ENCODE measurements at places on chromosomes 4 and X.
A peak's percentile ranks its signal among the peaks of the same experiment; 100 is the strongest.

- no peak for DNase-seq
Observed at GRCh38 chr4:19177616-19178015, 1074.1 kb upstream of the SLIT2 start.

DNA sequence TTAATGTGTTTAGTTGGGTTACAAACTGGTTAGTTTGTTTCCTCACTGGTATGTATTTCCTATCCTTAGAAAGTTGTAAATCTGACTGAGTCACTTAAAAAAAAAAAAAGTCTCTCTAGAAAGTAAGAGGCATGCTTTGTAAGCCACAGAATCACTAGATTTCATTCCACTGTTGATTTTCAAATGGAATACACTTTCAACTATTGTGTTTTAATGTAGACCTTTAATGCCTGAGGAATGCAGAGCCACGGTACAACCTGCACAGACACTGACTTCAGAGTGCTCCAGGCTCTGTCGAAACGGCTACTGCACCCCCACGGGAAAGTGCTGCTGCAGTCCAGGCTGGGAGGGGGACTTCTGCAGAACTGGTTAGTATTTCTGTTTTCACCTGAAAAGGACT lies 88.6 kb downstream of the HHIP start:
- DNase-seq = no peak

DNA sequence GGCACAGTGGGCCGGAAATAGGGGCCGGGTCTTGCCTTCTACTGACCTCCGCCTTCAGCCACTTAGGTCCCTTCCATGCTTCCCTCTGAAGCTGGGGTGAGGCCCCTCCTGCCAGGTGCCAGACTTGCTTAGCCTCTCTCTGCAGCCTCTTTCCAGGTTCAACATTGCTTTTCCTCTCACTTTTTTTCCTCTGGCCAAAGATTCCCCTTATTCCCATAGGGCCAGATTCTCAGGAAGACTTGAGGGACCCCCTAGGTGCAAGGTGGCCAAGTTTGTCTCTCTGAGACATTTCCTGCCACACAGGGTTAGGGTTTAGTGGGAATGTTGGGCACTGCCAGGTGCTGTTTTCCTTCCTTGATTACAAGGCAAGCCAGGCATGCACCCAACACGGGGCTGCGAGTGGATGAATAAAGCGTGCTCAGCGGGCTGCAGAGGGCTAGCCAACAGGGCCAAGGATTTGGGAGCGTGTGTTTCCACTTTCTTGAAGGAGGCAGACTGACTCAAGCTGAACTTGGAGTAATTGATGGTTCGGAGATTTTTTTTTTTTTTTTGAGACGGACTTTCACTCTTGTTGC lies 7.6 kb upstream of the GJB1 start:
- no peak for DNase-seq

GRCh38 chr4:182604953-182605352 lies 312.2 kb downstream of the DCTD start:
- DNase-seq = no peak

DNA sequence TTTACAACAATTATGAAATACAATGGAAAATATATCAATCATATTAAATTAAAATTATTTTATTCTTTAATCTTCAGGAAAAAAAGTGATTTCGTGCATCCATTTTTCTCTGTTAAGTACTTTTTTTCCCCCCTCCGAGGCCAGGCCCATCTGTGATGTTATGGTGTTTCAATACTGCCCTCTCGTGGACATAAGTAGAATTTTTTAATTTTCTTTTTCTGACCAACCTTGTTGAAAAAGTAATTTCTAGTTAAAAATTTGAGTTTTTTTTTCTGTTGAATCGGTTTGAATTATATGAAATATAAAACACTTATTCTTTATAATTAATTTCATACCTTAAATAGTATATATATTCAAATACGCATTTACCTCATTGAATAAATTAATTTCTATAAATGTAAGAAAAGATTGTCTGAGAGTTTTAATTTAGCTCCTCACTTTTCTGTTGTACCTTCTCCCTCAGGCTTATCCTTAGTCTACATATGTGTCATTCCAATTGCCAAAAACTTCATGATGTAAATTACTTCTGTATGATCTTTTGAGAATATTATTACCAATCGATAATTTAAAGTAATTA lies 175.8 kb upstream of the TECRL start:
- DNase-seq = no peak

- no peak for DNase-seq
Observed at GRCh38 chrX:65528293-65528692, 6.3 kb downstream of the LAS1L start.

- DNase-seq = no peak
Observed at GRCh38 chrX:131895807-131896206, 127.3 kb upstream of the STK26 start.

DNA sequence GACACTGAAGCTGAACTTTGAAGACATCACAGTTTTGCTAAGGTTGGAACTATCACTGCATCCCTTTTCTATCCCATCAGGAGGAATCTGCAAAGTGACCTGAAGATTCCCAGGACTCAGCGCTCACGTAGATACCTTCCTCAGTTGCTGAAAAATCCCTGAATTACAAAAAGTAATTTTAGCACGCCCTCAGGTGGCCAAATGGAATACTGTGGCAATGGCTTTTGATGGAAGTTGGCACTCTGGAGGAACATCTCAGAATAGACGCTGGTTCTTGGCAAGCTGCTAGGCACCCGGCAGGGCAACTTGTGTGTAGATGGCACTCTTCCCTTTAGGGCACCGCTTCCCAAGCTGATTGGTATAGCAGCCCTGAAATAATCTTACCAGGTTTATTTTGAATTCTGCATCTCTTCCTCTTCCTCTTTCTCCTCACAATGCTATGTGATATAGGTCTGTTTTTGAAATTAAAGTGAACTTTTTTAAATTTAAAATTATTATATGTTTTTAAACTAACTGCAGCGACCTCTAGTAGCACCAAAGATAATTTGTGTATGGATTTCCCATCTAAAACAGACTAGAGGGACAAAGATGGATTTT lies 16.3 kb upstream of the ESX1 start:
- DNase-seq = no peak

DNA sequence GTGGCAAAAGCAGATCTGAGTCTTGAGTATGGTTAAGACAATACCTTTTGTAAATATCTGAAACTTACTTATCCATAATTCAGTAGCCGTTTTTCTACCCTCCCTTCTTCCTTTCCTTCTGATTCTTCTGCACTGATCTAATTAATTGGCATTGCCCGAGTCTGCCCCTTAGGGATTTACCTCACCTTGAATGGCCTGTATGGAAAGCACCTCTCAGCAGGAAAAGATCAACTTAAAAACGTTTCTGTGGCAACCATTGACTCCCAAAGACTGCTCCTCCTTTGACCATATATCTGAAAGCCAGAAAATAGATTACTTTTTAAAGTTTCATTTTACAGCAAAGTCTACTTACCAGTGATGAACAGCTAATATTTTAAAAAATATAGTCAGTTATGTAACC lies 496.5 kb upstream of the LCORL start:
- DNase-seq = no peak

GRCh38 chrX:389021-389441 lies 2.3 kb upstream of the PPP2R3B start:
- DNase-seq = no peak

GRCh38 chr4:113943863-113944262 lies 35.6 kb downstream of the ARSJ start:
- DNase-seq = no peak

- no peak for DNase-seq
Observed at GRCh38 chr4:23970201-23970850, 80.5 kb upstream of the PPARGC1A start.

- no peak for DNase-seq
Observed at GRCh38 chrX:38662640-38663039, 101.3 kb downstream of the TSPAN7 start.

DNA sequence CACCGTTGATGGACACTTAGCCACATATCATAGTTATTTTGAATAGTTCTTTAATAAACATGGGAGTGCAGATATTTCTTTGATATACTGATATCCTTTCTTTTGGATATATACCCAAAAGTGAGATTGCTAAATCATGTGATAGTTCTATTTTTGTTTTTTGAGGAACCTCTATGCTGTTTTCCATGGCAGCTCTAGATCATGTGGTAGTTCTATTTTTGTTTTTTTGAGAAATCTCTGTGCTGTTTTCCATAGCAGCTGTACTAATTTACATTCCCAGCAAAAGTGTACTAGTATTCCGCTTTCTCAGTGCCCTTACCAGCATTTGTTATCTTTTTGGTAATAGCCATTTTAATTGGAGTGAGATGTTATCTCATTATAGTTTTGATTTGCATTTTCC lies 3.6 kb downstream of the SH3BGRL start:
- DNase-seq = no peak

- no peak for DNase-seq
Observed at GRCh38 chr4:153645183-153645582, 38.9 kb upstream of the TLR2 start.

GRCh38 chrX:40278340-40279090 lies 180.8 kb upstream of the BCOR start:
- DNase-seq = peak; percentile 40

DNA sequence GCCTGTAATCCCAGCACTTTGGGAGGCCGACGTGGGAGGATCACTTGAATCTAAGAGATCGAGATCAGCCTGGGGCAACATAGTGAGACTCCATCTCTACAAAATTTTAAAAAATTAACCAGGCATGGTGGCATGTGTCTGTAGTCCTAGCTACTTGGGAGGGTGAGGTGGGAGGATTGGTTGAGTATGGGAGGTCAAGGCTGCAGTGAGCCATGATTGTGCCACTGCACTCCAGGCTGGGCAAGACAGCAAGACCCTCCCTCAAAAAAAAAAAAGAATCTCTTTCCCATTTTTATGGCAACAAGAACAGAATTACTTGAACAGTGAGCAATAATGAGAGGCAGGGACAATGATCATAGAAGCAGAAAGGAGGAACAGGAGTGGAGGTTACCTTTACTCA lies 94.8 kb downstream of the RNF150 start:
- no peak for DNase-seq

GRCh38 chr4:102625232-102625930 lies 124.2 kb downstream of the NFKB1 start:
- DNase-seq = peak; percentile 26

GRCh38 chrX:69138512-69138911 lies 26.7 kb downstream of the PJA1 start:
- DNase-seq = no peak

GRCh38 chr4:8204576-8205227 lies 5.6 kb downstream of the SH3TC1 start:
- no peak for DNase-seq

DNA sequence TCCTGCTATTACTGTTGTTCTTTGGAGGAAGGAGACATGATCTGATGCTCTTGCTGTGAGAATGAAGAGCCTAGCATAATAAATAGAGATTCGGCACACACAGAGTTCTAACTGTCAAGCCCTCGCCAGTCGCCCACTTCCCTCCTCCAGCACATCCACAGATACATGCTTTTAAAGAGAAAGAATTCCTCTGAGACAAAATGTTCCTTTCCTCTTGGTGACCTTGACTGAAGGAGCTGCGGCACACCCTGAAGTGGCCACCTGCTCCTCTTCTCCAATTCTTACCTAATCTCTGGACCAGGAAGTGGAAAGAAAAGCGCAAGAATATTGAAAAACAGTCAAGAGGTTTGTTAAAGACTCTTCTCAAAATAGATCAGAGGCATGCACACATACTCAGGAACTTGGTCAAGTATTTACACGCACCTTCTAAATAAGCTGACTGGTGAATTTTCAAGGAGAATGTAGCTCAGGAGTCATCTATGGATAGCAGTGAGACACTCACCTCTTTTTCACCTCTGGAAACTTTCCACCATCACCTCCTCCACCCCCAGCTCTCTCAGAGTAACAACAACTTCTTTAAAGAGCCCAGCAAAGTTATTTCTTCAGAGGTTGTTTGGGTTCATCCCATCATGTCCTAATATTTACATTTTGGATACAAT lies 95.4 kb downstream of the PARM1 start:
- no peak for DNase-seq

Data from activated CD8-positive, alpha-beta memory T cell treated with anti-CD3 and anti-CD28 coated beads for 1 hour (primary cell).